NCI-H345 (cell line): ENCODE measurements at places on chromosomes 3 and 15.

DNA sequence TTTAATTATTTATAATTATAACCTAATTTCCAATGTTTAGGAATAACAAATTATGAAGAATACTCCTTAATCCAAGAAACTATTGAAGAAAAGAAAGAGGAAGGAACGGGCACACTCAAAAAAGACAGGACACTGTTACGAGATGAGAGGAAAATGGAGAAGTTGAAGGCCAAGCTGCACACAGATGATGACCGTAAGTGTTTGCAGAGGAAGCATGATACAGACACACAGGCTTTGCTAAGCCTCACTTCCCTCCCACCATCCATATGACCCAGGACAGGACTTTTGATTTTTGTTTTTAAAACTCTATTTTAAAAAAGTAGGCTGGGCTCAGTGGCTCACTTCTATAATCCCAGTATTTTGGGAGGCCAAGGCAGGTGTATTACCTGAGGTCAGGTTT, 389.4 kb upstream of the TPM1 start:
- DNase-seq = no peak

DNA sequence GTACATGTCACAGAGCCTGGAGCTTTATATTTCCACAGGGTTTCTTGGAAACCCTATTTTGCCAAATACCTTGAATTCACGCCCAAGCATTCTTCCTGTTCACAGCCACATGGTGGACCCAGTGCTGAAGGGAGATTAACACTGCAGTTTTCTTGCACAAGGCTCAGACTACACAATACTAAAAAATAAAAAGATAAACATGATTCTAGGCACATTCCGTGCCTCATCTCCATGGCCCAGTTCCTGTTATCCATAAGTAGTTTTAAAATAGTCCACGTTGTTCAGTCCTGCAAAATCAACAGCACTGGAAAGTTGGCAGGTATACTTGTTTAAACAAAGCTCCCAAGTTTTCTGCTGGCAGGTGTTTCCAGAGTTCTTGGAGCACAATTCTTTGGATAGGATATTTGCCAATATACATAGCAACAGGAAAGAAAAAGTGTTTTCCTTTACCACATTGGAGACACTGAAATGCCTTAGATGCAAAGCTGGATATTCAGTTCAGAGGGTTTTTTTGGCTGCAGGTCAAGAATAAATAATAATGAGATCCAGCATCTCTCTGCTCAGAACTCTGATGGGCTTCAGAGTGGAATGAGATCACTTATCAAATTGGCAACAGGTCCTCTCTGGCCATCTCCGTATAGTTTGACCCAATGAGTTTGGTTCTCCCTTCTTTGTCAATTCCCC, 88.1 kb upstream of the TGFBR2 start:
- peak; percentile 71 for DNase-seq

DNA sequence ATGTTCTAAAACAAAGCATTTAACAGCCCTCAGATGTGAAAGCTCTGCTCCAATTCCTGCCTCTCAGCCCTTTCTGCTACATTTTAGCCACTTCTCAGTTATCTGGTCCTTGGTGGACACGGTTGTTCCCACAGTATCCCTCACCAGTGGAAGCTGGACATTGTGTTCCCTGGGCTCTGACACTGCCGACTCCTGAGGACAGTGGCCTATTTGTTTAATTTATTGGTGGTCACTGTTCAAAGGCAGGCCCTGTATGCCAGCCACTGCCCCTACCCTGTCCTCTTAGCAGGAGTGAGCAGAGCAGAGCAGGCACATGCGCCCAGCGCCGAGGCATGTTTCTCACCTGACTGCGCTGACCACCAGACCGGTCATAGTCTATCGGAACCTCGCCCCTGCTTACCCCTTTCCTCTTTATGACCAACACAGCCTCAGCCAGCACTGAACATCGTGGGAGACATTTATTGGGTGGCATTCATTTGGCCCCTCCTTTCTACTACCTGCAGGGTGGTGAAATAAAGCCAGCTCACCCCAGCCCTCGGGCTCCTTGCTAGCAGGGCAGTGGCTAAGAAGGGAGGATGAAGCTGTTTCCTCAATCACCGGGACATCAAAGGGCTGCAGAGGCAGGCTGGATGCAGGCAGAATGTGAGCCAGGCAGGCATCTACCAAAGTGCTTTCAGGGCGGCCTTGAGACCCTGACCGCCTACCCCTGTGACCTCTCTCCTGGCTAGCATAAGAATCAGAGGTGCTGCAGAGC, 54.3 kb upstream of the HACD2 start:
- DNase-seq = no peak

DNA sequence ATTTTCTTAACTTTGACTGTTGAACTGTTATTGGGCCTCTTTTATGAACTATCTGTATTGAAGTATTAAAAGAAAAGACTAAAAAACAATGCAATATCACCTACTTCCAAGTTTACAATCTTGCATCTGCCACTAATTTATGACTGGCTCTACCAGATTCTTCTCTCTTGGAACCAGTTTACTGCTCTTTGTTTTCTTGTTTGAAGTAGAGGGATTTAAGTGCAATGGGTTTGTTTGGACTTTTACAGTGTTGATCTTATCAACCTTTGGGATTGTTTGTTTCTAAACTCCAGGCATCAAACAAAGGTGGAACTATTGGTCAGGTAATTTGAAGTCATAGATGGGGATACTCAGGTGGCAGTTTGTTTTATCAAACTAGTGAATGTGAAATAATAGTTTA, 43.0 kb upstream of the MEIS2 start:
- DNase-seq = no peak

DNA sequence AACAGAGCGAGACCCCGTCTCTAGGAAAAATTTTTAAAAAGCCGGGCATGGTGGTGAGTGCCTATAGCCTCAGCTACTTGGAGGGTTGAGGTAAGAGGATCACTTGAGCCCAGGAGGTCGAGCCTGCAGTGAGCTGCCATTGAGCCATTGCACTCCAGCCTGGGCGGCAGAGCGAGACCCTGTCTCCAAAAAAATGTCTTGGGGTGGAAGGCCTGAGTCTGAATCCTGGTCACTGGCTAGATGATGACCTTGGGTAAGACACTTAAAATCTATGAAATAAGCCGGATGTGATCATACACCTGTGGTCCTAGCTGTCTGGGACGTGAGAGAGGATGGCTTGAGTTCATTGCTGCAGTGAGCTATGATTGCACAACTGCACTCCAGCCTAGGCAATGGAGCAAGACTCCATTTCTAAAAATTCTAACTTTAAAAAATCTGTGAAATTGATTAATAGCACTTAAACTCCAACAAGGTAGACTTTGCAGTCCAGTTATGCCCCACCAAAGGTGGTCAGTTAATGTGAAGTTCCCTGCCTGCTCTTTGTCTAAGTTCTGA, 157.3 kb upstream of the UMPS start:
- no peak for DNase-seq

DNA sequence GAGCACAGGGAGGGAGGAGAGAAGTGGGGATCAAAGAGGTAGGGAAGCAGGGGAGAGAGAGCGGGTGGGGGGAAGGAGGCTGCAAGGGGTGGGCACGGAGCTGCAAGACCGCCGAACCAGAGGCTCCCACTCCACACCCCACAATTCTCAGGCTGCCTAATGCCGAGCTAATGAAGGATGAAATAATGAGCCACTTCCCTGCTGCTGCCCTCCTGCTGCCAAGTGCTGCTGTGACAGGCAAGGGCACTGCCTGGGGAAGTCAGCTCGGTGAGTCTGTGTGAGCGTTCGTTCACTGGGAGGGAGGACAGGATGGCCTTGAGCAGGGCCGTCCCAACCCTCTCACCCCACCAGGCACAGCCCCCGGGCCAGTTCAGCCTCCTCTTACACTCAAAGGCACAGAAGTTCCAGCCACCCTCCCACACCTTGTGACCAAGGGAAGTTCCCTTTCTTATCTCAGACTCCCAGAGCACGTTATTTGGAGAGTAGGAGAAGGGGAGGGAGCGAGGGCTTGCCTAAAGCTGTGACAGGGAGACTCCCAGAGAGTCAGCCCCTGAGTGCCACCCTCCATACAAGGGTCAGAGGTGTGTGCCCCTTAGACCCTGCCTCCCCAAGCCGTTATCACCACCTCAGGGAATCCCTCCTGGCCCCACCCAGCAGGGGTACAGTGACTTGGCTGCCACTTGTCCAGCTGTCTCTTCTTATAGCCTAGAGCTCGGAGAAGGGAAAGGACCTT, 12.4 kb downstream of the GLYCTK start:
- DNase-seq = no peak

DNA sequence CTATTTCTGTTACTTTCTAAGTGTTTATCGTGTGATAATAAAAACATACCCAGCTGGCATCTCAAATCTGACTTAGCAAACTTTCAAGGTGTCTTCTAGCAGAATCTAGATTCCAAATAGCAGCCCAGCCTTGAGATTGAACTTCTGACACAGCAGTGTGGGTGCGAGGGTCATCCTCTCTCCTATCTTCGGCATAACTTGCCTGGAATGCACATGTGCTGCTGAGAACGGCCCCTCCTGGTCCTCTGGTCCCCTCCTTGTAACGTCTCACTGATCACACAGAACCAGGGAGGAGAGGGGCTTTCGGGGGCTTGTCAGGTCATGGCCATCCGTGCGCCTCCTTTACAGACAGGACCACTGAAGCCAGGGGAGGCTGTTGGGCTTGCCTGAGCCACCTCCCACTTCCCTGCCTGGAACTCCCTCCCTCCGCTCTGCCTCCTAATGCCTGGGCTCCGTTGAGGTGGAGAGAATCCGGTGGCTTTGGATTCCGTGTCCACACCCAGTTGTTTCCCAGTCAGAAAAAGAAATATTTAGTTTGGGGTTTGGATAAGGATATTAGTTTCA, 344.4 kb upstream of the C2CD4B start:
- no peak for DNase-seq

DNA sequence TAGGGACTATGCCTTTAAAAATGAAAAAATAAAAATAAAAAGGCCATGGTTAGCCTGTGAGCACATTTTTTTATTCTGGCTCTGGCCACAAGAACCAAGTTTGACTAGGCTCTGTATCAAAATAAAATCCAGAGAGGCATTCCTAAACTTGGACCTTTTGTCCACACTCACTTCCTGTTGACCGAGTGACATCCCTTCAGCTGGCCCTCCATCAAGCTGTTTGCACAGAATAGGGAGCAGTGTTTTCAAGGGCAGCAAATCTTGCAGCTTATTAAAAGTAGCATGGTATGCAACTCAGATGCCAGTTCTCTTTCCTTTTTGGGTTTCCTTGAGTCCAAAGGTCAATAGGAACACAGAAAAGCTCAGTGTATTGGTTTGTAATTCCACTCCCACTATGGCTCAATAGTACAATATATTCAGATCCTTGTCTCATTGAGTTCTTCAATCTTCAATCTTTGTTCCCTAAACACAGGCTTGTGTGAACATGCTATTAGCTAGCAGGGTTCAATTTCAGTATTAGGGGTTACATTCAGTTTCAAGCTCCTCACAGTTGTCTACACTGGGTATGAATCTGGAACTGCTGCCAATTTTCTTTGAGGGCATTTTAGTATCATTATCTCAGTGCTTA, 244.5 kb downstream of the RBMS3 start:
- no peak for DNase-seq

- DNase-seq = no peak
Observed at GRCh38 chr3:31404871-31405270, 127.9 kb upstream of the STT3B start.

DNA sequence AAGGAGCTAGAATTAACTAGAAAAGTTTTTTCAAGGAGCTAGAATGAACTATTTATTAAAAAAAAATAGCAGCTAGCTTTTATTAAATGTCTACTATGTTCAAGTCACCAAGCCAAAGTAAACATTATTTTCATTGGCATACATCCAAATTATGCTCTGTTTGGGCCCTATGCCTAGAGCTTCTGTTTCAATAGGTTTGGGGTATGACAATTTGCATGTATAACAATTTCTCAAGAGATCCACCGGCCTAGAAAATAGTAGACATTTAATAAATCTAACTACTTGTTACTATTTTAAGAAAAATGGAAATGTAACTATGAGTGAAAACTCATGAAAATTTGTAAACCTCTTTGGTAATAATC, 8.0 kb downstream of the GABRR3 start:
- DNase-seq = peak; percentile 5

DNA sequence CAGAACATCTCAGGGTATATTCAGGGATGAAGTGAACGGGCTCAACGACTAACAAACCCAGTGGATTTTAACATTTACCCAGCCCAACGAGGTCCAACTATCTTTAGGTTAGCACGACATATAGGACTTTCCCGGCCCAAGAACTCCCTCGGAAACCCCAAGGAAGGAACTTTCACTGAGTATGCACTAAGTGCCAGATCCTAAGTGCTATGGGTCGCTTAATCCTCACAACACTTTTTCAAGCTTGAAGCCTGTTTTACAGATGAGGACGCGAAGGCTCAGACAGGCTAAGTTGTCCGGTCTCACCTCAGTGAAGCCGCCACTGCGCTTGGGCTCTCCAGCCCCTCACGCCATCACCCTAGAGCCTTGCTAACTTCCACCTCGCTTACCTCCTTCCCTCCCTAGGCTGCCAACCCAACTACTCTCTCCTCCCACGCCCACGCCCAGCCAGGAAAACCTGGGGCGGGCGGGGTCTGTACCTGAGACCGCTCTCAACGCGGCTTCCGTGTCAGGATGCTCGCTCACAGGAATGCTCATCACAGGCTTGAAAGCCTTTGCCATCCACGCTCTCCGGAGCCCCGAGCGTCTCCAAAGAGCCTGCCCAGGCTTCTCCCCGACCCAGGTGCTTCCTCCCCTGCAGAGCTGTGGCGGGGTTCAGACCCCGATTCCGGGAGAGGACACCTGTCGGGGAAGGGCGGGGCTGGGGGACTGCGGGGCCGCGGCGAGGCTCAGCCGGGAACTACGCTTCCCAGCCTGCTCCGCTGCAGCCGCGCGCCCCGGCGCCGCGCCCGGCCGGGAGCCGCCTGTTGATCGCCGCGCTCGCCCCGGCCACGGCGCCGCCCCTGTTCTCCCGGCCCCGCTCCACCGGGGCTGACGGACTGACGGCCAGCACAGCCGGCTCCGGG, at the start of gene TMOD2:
TSS of gene TMOD2 (plus strand) at position 806 of the 905 bp plus-strand sequence. CDS start 14,845 bp downstream, outside the sequence.
- DNase-seq = peak; percentile 71

DNA sequence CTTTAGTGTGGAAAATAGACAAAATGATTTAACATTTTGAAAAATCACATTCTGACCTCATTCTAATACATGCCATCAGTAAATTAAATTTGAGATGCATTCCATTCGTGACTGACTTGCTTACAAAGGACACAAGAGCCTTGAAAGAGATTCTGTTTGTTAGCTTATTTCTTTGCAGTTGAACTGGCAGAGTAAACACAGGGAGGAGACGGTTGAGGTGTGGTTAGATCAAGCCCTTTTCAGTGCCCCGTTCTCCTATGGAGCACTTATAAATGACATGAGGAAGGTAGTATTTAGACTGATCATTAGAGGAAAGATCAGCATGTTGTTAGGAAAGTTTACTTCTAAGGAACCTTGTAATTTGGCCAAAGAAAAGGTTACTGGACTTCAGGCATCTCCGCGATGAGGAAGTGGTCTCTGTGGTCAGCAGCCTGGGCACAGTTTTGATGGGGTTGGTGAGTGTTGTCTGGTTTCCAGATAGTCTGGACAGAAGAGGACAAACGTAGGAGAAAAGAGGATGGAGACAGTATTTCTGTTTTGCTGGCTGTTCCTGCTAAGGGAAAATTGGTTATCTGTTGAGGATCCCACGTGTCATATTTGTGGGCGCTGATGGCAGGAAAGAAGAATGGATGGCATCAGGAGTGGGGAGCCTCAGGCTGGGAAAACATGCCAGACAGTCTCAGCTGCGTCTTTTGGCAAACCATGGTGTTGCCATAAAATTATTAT, 328.9 kb upstream of the TBL1XR1 start:
- DNase-seq = no peak
